ENCODE measurements at places on chromosomes 16 and 17.

DNA sequence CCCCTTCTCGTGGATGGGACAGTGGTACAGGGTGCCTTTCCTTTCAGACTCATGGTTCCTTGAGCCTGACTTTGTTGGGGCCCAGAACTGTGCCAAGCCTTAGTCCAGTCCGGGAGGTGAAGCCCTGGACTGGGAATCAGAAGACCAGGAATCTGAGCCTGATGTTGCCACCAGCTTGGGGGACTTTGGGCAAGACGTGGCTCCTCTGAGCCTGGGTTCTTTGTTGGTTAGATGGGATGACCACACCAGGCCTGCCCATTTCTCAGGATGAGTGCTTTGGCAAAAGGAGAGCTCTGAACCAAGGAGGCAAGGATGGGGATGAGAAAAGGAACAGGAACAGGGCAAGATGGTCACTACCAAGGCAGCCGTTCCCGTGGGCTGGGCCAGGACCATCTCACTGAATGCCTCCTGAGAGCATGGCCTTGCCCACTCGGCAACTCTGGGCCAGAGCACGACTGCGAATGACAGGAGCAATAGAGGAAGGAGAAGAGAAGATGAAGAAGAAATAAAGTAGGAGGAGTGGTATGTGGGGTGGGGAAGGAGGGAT, 32.5 kb downstream of the PITPNM3 start:
- peaks cover under 1% of the 10 kb centered on the region for H3K36me3 ChIP-seq
- no peaks in the 10 kb centered on the region for H3K4me1 ChIP-seq
- H3K4me3 ChIP-seq = no peak overlapping the region
- no peak for DNase-seq
- no peak overlapping the region for H3K27ac ChIP-seq
- peaks cover 6% of the 10 kb centered on the region for H3K27me3 ChIP-seq

DNA sequence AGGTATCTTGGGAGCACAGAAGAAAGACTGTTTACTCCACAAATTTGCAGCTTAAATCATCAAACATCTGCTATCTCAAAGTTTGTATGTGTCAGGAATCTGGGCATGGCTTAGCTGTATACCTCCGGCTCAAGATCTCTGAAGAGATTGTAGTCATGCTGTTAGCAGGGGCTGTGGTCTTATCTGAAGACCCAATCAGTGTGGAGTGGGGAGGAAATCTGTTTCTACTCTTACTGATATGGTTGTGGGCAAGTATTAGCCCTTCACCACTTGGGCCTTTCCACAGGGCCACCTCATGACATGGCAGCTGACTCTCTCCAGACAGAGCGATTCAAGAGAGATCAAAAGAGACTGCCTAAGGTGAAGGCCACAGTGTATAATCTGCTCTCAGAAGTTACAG, 438.7 kb downstream of the KIF2B start:
- DNase-seq = no peak
- H3K27ac ChIP-seq = no peak overlapping the region
- H3K27me3 ChIP-seq = no peaks in the 10 kb centered on the region

GRCh38 chr16:68627951-68628425, 17.1 kb upstream of the CDH3 start:
- H3K4me3 ChIP-seq = no peak overlapping the region
- H3K4me1 ChIP-seq = no peaks in the 10 kb centered on the region

- peak overlapping the region; percentile 51 for H3K27ac ChIP-seq
- no peak overlapping the region for H3K4me3 ChIP-seq
- H3K4me1 ChIP-seq = peaks cover 19% of the 10 kb centered on the region
These were observed 27.1 kb downstream of the MMD start for GRCh38 chr17:55394357-55395021.

GRCh38 chr16:30731411-30731810, 16.8 kb upstream of the PHKG2 start:
- H3K36me3 ChIP-seq = peaks cover 9% of the 10 kb centered on the region
- H3K4me3 ChIP-seq = no peak overlapping the region
- H3K27me3 ChIP-seq = no peaks in the 10 kb centered on the region
- no peak overlapping the region for H3K27ac ChIP-seq
- DNase-seq = no peak

GRCh38 chr16:27698746-27699145, 148.8 kb downstream of the KATNIP start:
- DNase-seq = no peak
- no peak overlapping the region for H3K4me3 ChIP-seq
- no peak overlapping the region for H3K27ac ChIP-seq

DNA sequence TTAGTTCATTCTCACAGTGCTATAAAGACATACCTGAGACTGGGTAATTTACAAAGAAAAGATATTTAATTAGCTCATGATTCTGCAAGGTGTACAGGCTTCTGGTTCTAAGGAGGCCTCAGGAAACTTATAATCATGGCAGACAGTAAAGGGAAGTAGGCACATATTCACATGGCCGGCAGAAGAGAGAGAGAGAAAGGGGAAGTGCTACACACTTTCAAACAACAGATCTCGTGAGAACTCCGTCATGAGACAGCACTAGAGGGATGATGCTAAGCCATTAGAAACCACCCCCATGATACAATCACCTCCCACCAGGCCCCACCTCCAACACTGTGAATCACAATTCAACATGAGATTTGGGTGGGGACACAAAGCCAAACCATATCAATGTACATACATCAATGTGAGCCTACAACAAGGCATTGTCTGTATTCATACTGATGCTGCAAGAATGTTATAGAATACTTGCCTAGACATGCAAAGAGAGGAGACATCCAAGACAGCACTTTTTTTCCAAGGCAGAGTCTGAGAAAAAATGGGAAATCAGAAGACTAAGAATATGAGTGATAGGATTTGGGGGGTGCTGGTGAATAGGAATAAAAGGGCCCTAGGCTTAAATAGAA, 114.8 kb upstream of the XYLT1 start:
- peaks cover 6% of the 10 kb centered on the region for H3K36me3 ChIP-seq
- H3K4me3 ChIP-seq = peak overlapping the region; percentile 35
- peaks cover 29% of the 10 kb centered on the region for H3K27me3 ChIP-seq
- H3K27ac ChIP-seq = no peak overlapping the region
- no peaks in the 10 kb centered on the region for H3K4me1 ChIP-seq

DNA sequence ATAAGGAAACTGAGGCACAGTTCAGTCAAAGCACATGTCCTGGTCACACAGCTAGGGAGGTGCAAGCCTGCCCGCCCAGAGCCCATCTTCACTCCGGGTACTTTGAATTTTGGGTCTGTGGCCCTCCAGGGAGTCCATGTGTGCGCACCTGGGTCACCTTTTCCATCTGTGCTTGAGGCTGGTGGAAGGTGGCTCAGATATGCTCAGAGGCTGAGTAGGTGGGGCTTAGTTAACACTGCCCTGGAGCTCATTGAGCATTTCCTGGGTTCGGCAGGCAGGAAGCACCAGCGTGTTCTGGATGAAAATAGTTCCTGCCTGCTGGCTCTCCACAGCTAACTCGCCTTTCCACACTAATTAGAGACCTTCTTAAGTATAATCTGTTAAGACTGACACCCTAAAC, 19.2 kb downstream of the FAM234A start:
- no peaks in the 10 kb centered on the region for H3K27me3 ChIP-seq
- H3K4me3 ChIP-seq = no peak overlapping the region
- H3K4me1 ChIP-seq = peaks cover 10% of the 10 kb centered on the region
- no peak for DNase-seq
- H3K36me3 ChIP-seq = peaks cover 9% of the 10 kb centered on the region
- H3K27ac ChIP-seq = peak overlapping the region; percentile 79

GRCh38 chr16:27515874-27516353, 33.8 kb downstream of the GTF3C1 start:
- H3K4me3 ChIP-seq = no peak overlapping the region
- peaks cover 39% of the 10 kb centered on the region for H3K36me3 ChIP-seq
- no peaks in the 10 kb centered on the region for H3K27me3 ChIP-seq

GRCh38 chr17:59439262-59439661, 107.8 kb downstream of the YPEL2 start:
- no peak overlapping the region for H3K4me3 ChIP-seq
- no peaks in the 10 kb centered on the region for H3K27me3 ChIP-seq
- H3K27ac ChIP-seq = peak overlapping the region; percentile 97
- no peaks in the 10 kb centered on the region for H3K36me3 ChIP-seq
- DNase-seq = no peak

GRCh38 chr16:60302261-60302660, 1568.1 kb upstream of the GOT2 start:
- no peak for DNase-seq
- no peak overlapping the region for H3K4me3 ChIP-seq
- no peaks in the 10 kb centered on the region for H3K36me3 ChIP-seq
- H3K4me1 ChIP-seq = no peaks in the 10 kb centered on the region
- H3K27ac ChIP-seq = no peak overlapping the region

- H3K27me3 ChIP-seq = no peaks in the 10 kb centered on the region
- H3K4me1 ChIP-seq = no peaks in the 10 kb centered on the region
- no peak for DNase-seq
- H3K27ac ChIP-seq = no peak overlapping the region
- no peak overlapping the region for H3K4me3 ChIP-seq
These were observed 1002.3 kb upstream of the CDH8 start for GRCh38 chr16:63038397-63039106.

GRCh38 chr16:18855196-18855595, 53.8 kb upstream of the ARL6IP1 start:
- H3K27me3 ChIP-seq = no peaks in the 10 kb centered on the region
- H3K27ac ChIP-seq = no peak overlapping the region
- no peak for DNase-seq
- H3K36me3 ChIP-seq = peaks cover 30% of the 10 kb centered on the region

- H3K4me3 ChIP-seq = no peak overlapping the region
- H3K27me3 ChIP-seq = peaks cover 24% of the 10 kb centered on the region
- no peaks in the 10 kb centered on the region for H3K36me3 ChIP-seq
- no peak for DNase-seq
These were observed 69.5 kb downstream of the AIPL1 start for GRCh38 chr17:6365200-6365943.

DNA sequence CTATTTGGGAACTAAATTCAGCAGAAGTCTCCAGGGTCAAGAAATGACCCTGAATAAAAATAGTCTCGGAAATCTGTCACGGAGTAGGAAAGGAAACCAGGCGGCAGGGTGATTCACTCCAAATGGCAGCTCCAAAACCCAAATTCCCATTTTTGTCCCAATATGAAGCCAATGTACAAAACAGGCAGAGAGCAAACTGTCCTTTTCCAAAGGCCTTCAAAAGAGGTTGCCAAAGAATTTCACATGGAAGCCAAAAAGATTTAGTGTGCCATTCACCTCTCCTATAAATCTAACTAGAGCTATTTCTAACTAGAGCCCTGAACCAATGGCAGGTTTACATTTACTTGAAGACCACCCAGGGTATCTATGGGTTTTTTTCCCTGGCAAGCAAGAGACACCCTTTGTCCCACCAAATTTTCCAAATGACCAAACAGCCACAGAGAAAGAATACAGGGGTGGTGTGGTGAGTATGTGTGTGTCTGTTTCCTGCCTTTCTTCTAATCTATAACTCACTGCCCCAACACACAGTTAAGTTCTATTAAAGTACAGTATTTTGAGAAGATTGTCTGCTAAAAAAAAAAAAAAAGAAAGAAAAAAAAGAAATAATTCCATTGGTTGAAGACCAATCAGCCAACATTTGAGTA, 6.8 kb downstream of the MYO1D start:
- H3K27me3 ChIP-seq = peaks cover 12% of the 10 kb centered on the region
- H3K4me3 ChIP-seq = no peak overlapping the region
- H3K36me3 ChIP-seq = no peaks in the 10 kb centered on the region
- H3K27ac ChIP-seq = no peak overlapping the region

DNA sequence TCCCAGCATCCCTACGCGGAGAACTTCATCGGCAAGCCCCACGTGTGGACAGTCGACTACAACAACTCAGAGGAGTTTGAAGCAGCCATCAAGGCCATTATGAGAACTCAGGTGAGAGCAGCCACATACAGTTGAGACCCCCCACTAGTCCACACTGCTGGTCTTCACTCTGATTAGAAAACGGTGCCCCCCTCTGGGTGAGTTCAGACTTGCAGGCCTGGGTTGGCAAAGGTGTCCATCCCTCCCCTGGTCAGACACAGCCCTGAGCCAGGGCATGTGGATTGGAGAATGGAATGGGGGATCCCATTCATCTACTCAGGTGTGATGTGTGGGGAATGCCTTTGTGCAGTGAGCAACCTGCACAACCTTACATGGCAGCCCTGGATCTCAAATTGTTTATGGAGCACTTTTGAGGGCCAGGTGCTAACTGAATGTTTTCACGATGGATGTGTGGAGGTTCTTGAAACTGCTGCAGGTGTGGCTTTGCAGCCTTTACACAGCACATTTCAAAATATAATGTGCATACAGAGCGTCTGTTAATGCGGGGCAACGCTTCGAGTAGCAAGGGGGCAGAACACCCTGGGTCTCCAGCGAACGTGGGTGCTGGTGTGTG, 72.6 kb downstream of the MGAT5B start:
- DNase-seq = no peak
- H3K27ac ChIP-seq = no peak overlapping the region
- no peaks in the 10 kb centered on the region for H3K4me1 ChIP-seq
- H3K4me3 ChIP-seq = no peak overlapping the region
- H3K36me3 ChIP-seq = no peaks in the 10 kb centered on the region
- no peaks in the 10 kb centered on the region for H3K27me3 ChIP-seq

GRCh38 chr17:73391331-73392265, 79.8 kb upstream of the CDC42EP4 start:
- no peak overlapping the region for H3K27ac ChIP-seq
- no peak overlapping the region for H3K4me3 ChIP-seq
- DNase-seq = no peak
- no peaks in the 10 kb centered on the region for H3K4me1 ChIP-seq
- no peaks in the 10 kb centered on the region for H3K27me3 ChIP-seq

- no peaks in the 10 kb centered on the region for H3K27me3 ChIP-seq
- H3K4me1 ChIP-seq = peaks cover 89% of the 10 kb centered on the region
- DNase-seq = peak; percentile 97
These were observed 6.8 kb downstream of the UBALD2 start for GRCh38 chr17:76271669-76272540.

DNA sequence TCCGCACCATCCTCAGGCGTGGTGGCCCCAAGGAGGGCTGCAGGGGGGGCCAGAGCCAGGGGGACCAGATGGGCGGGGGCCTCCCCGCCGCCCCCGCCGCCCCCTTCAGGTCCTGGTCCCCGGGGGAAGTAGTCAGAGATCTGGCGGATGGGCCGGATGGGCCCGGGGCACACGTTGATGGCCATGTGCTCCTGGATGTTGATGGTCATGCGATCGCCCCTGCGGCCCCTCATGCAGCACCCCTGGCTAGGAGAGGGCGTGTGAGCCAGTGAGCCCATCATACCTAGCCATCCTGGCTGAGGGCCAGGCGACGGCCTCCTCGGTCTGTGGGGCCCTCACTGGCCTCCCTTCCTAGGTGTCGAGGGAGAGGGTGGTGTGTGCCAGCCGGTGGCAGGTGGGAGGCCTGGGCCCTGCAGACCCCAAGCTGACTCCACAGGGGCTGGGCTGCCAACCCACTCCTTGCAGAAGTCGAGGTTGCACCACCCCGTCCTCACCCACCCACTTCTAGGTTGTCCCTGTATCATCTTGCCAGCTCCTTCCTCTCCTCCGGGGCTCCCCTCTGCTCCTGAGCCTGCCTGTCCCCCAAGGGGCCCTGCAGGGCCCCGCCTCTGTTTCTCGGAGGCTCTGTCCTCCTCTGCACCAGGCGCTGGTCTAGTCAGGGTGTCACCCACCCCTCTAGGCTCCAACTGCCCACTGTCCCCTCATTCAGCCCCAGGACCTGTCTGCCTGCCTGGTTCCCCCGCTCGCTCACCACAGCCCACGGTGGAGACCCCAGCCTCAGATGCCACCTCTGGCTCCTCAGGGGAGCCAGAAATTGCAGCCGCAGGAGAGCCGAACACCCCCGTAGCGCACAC, 610 bp downstream of the DOC2A start:
- H3K36me3 ChIP-seq = no peaks in the 10 kb centered on the region
- H3K4me1 ChIP-seq = peaks cover 17% of the 10 kb centered on the region
- H3K4me3 ChIP-seq = peak overlapping the region; percentile 85
- no peak overlapping the region for H3K27ac ChIP-seq
- H3K27me3 ChIP-seq = peaks cover 8% of the 10 kb centered on the region
